ENCODE measurements at places on chromosomes 4 and X.

- DNase-seq, result no peak
Measured at GRCh38 chr4:93368968-93369367, 459.6 kb upstream of the ATOH1 start.

- no peak for DNase-seq
Measured at GRCh38 chr4:57131849-57132742, 21.9 kb upstream of the IGFBP7 start.

DNA sequence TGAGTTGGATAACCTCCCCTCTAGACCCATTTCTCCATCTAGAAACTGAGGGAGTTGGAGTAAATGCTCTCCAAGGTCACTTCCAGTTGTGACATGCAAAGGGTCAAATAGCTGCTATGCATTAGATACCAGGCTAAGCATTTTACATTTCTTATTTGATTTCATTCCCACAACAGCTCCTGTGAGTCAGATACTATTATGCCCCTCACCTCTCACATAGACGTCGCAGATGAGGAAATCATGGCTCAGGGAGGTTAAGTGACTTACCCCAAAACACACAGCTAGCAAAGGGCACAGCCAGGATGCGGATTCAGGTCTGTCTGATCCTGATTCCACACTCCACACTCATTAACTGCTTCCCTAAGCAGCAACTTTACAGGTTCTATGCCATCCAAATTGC lies 57.7 kb downstream of the PRPS1 start:
- no peak for DNase-seq

GRCh38 chr4:38090455-38091246 lies 130.5 kb downstream of the PTTG2 start:
- DNase-seq, result no peak

- no peak for DNase-seq
Measured at GRCh38 chr4:122728856-122729255, 3.6 kb upstream of the BBS12 start.

GRCh38 chr4:155665054-155665453 lies 1.6 kb upstream of the GUCY1A1 start:
- no peak for DNase-seq
